Right hindlimb (tissue), 1 donor: ENCODE measurements at places on chromosomes 16 and 17.

DNA sequence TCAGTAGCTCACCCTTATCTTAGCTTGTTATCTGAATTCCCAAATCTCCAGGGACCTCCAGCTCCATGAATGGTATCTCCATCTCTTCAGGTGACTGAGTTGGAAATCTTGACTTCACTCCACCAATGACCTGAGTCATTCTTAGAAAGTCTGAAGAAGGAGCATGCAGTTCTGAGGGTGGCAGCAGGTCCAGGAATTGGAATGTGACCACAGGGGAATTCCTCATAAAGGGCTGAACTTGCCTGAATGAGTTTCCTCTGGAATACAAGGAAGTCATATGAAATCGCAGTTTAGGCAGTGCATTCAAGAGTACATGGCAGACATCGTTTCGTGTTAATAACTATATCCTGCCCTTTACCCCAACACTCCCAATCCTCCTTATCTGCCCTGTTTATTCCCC, 12.5 kb upstream of the PYY start:
- no peak for DNase-seq

GRCh38 chr16:49703483-49703882, 152.4 kb downstream of the ZNF423 start:
- peak; percentile 38 for DNase-seq

GRCh38 chr17:59793205-59793604, 85.8 kb downstream of the VMP1 start:
- no peak for DNase-seq

- no peak for DNase-seq
Measured at GRCh38 chr16:65305266-65305959, 183.6 kb upstream of the CDH11 start.

- no peak for DNase-seq
Measured at GRCh38 chr17:3959295-3959899, 4.8 kb downstream of the ATP2A3 start.

- no peak for DNase-seq
Measured at GRCh38 chr17:34584805-34585416, 5.5 kb downstream of the TMEM132E start.

- DNase-seq, result no peak
Measured at GRCh38 chr16:54921206-54921824, 9.3 kb upstream of the IRX5 start.

DNA sequence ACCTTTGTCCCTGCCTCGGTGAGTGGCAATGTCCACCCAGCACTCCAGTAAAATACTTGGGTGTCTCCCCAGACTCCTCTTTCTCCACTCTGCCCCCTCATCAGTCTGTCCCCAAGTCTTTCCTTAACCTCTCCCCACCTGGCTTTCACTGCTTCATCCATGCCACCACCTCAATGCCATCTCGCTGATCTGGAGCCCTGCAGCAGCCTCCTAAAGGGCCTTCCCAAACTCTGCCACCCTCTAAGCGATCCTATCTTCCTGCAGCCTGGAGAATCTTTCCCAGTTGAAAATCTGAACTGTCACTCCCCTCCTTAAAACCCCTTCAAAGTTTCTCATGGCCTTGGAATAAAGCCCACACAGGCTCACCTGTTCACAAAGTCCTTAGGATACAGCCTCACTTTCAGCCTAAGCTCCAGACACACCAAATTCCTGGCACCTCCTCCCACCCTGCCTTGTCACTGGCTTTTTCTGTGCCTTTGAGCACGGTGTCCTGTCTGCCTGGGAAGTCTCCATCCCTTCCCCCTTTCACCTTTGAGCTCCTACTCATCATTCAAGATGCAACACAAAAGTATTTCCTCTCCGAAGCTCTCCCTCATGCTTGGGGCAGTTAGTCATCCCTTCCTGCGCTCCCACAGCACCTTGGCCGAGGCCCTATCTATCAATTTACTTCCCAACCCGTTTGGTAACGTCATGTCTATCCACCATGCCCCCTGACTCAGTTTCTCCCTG, 2.8 kb downstream of the WNK4 start:
- no peak for DNase-seq

GRCh38 chr17:57995076-57995956, 7.3 kb upstream of the VEZF1 start:
- DNase-seq, result peak; percentile 80

DNA sequence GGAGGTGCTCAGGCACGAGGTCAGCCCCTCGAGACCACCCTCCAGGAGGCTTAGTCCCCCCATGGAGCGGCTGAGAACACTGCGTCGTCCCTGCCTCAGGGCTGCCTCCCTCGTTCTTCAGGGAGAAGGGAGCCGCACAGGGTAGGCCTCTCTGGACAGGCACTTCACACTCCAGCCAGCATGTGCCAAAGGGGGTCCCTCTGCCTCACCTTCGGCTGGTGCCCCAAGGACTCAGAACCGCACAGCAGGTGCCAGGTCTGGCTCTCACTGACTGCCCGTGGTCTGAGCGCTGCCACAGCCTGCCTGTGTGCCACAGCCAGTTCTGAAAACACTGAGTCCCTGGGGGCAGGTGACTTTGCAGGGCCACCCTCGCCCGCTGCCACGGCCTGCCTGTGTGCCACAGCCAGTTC, 7.1 kb downstream of the P2RX5 start:
- DNase-seq, result no peak

DNA sequence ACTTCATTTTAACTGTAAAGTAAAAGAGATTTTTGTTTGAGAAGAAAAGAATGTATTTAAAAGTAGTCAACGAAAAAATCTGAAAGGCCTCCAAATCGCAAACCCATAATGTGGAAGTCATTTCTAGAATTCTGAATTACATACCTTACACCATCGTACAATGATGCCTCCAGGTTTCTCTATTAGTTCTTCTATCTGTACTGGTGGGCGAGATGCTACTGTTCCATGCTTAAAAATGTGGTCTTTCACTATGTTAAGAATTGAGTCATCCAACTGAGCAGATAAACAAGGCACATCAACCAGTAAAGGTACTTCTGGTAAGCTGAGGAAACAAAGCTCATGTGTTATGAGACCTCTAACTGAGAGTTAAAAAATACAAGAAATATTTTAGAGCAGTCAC, 28.5 kb downstream of the CRLF3 start:
- no peak for DNase-seq

- no peak for DNase-seq
Measured at GRCh38 chr16:8634991-8635736, 13.7 kb downstream of the METTL22 start.

DNA sequence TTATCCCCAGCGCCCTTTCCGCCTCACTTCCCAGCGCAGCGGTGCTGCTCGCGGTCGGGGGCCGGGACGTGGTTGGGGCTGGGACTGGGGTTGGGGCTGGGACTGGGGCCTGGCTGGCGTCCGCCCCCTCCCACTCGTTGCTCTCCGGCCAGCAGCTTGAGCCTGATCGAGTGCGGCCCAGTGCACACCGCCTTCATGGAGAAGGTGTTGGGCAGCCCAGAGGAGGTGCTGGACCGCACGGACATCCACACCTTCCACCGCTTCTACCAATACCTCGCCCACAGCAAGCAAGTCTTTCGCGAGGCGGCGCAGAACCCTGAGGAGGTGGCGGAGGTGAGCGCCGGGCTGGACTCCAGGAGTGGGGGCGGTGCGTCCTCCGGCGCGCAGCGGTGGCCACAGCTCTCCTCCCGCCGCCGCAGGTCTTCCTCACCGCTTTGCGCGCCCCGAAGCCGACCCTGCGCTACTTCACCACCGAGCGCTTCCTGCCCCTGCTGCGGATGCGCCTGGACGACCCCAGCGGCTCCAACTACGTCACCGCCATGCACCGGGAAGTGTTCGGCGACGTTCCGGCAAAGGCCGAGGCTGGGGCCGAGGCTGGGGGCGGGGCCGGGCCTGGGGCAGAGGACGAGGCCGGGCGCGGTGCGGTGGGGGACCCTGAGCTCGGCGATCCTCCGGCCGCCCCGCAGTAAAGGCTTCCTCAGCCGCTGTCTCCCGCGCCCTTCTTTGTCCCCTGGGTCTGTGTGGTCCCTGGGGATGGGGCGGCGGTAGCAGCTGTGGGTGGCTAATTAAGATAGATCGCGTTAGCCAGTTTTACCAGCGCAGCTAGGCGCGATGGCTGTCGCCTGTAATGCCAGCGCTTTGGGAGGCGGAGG, 1.8 kb downstream of the HSD17B1 start:
- peak; percentile 95 for DNase-seq

GRCh38 chr17:36691606-36692005, 90.2 kb downstream of the MRM1 start:
- DNase-seq, result no peak

- DNase-seq, result peak; percentile 24
Measured at GRCh38 chr17:70767102-70767701, 597.9 kb downstream of the KCNJ2 start.

GRCh38 chr17:31533546-31534155, 142.2 kb downstream of the RAB11FIP4 start:
- DNase-seq, result no peak
